ENCODE measurements at places on chromosomes 6 and 20.

GRCh38 chr6:5565971-5566370 lies 304.7 kb downstream of the FARS2 start:
- DNase-seq, result no peak

- DNase-seq, result peak; percentile 31
Observed at GRCh38 chr20:51385646-51386530, 156.6 kb downstream of the NFATC2 start.

- DNase-seq, result no peak
Observed at GRCh38 chr6:12791371-12791770, 74.8 kb downstream of the PHACTR1 start.

GRCh38 chr20:38143646-38144554 lies 21.2 kb downstream of the TGM2 start:
- no peak for DNase-seq

GRCh38 chr6:22146931-22147701 lies 149.7 kb downstream of the PRL start:
- no peak for DNase-seq

DNA sequence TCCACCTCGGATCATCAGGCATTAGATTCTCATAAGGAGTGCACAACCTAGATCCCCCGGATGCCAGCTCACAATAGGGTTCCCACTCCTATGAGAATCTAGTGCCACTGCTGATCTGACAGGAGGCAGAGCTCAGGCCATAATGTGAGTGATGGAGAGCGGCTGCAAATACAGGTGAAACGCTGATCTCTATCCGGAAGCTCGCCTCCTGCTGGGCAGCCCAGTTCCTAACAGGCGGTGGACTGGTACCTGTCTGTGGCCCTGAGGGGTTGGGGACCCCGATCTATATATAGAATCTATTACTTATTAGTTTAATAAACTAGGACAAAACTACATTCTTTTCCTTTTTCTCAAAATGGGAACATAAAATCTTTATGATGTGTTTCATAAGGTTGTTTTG lies 741.9 kb downstream of the RFPL4B start:
- DNase-seq, result no peak

- no peak for DNase-seq
Observed at GRCh38 chr20:4961746-4962145, 39.6 kb downstream of the SLC23A2 start.

DNA sequence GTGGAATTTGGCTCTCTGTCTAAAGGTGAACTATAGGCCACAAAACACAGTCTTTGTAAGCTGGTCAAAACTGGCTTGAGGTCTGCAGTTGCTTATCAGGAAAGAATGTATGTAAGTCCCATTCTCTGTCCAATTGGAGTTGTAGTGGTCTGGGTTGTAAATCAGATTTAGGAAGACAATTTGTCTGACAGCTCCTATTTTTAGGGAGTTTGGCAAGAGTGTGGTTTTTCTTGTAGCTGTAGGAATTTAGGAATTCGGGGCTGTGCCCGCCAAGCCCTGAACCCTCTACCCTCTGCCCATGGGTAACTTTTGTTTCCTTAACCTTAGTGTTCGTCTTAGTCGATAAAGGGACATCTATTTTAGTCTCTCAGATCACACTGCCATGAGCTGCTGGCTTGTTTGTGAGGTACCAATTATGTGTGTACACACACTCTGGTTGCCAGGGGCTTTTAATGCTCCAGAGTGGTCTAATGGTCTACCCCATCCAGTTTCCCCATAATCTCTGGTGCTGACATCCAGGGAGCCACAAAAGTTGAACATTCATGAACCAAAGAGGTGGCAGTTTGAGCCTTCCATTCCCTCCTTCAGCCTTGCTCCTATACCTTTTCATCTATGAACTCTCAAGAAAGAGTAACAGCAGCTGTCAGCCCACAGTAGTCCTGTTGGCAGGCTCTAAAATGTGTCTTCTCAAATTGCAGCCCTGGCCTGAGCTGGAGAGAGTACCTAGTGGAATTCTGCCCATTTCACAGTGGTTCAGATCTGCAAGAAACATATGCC lies 93.0 kb downstream of the ANKRD6 start:
- DNase-seq, result no peak

GRCh38 chr6:137223370-137224131 lies 4.4 kb upstream of the IFNGR1 start:
- no peak for DNase-seq

- no peak for DNase-seq
Observed at GRCh38 chr6:138957484-138957883, 30.6 kb downstream of the REPS1 start.

DNA sequence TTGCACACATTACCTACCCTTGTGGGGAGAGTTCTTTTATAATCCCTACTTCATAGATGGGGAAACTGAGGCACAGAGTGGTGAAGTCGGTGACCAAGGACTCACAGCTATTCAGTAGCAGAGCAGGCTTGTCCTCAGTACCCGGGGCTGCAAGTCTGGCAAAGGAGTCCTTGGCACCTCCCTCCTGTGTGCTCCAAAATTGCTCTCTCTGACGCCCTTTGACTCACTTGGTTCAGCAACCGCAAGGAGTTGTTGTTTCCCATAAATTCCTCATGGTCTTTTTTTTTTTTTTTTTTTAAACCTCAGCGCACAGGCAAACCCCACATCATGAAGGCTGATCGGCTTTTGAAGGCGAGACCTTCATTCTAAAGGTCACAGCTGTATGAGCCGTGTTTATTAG lies 143.2 kb downstream of the CEBPB start:
- no peak for DNase-seq

DNA sequence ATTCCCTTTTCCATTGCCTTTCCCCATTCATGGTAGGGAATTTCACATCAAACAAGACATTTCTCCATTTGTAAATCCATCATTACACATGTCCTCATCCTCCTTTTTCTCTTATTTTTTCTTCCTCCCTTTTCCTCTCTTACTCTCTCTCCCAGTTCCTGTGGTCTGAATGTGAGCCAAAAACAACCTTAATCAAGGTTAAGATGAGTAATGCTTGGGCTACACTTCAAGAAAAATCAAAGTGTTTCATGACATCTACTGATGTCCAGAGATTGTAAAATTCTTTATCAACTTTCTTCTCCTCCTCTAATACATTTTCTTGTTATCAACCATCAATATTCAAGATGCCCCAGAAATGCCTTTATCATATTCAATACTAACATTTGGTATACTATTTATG lies 208.0 kb upstream of the PRND start:
- DNase-seq, result no peak

DNA sequence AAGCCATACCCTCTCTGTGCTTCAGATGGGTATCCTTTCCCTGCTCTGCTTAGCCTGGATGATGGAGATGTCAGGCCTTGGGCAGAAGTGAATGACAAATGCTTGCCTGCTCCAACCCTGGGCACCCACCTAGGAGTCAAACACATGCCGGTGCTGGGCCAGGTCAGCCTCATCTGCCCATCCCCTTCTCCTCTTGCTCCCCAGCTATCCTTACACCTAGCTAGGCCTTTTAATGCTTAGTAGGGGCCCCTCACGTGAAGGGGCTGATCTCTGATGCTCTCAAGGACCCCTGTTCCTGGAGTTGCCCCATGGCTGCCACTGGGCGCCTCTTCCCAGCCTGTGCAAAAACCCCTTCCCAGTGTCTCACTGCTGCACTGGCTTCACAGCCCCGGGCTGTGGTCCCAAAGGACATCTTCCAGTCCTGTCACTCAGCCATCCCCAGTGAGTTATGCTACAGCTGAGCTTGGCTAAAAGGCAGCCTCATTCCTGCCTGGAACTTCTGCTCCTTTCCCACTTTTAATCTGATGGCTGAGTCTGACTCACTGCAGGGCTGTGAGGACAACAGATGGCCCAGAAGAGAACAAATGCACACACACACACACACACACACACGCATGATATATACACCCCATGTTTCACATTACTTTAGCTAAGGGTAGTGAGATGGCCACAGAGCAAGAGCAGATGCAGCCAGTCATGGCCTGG lies 12.8 kb upstream of the SDCBP2 start:
- no peak for DNase-seq

DNA sequence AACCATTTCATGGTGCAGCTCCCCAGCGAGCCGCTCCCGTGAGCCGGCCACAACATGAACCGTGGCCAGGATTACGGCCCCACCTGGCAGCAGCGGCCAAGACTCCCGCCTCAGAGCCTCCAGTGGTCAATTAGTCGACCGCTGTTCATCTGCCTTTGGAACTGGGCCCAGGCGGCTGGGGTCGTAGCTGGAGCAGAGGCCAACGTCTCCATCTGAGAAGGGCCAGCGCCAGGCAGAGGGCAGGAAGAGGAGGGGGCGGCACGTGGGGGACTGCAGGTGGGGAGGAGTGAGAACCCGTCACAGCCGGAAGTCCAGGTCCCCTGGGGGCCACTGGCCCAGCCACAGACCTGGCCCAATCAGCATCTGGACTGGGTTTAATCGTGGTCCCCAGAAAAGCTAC lies 184.3 kb downstream of the TAF4 start:
- no peak for DNase-seq

DNA sequence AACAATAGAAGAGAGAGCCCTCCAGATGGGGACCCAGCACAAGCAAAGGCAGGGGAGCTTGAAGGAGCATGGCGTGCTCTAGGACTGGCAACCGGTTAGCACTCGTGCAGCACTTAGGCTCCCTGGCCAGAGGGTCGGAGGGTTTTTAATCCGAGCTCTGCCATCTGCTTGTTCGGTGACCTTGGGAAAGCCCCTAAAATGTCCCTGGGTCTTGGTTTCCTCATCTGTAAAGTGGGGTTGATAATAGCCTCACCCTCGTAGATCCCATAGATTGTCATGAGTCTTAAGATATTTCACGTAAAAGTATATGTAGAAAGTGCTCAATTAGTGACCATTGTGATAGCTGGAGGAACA lies 16.6 kb upstream of the HCK start:
- DNase-seq, result no peak

GRCh38 chr6:157453978-157454377 lies 73.0 kb downstream of the ZDHHC14 start:
- DNase-seq, result no peak

GRCh38 chr20:12827816-12828385 lies 180.9 kb upstream of the SPTLC3 start:
- DNase-seq, result no peak

Measured in memory B cell (primary cell).